ENCODE measurements at places on chromosomes 12 and 14.

- DNase-seq = no peak
Measured at GRCh38 chr14:38546932-38547551, 291.1 kb upstream of the CLEC14A start.

DNA sequence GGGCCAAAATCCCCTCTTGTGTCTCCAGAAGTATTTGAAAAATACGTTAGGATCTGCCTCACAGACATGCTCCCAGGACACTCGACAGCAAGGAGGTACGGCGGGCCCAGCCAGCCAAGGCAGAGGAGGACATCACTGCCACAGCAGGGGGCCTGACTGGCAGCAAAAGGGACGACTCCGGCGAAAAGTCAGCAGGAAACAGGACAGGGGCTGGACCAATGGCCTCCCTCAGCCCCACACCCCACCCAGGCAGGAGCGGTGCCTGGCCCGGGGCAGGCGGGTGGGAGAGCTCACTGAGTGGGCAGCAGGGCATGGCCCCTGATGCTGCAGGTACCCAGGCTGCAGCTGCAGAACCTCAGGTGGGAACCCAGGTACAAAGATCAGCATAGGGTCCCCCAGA, 17.8 kb downstream of the BRF1 start:
- no peak for DNase-seq

GRCh38 chr12:111656016-111656415, 29.7 kb downstream of the BRAP start:
- DNase-seq = no peak

DNA sequence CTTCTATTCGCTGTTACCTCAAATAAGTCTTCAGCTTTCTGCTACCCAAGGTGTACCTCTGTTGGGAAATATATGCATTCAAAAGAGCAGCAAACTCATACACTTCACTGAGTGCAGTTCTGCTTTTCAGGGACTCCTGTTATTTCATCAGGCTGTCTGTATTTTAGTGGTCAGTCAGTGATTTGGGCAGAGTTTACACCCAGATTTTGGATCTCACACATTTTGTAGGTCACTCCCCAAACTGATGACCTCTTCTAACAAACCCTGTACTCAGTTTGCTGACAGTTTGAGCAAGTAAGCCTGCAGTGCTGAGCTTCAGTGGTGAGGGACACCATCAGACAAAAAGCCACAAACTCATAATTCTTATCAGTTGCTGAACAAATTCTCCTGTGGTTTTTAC, 8.2 kb upstream of the WASHC4 start:
- no peak for DNase-seq

GRCh38 chr14:39107591-39107996, 4.6 kb upstream of the SEC23A start:
- DNase-seq = no peak

GRCh38 chr12:100672075-100672592, 98.7 kb downstream of the GAS2L3 start:
- peak; percentile 8 for DNase-seq

DNA sequence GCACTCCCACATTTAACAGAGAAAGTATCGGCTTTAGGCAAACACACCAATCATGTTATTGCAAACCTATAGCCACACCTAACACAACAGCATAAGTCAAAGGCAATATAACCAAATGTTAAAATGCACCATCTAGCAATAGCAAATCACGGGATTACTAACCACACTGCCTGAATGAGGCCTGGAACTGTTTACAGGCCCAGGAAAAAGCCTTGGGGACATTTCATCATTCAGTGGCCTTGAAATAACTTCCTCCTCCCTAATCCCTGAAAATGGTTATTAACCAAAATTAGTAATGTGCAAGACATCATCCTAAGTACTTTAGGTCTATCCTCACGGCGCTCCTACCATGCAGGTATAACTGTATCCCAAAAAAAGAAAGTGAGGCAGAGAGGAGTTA, 2.3 kb downstream of the GALC start:
- DNase-seq = no peak

Measured in CMK (cell line).